ENCODE measurements at places on chromosomes 3 and 15.

DNA sequence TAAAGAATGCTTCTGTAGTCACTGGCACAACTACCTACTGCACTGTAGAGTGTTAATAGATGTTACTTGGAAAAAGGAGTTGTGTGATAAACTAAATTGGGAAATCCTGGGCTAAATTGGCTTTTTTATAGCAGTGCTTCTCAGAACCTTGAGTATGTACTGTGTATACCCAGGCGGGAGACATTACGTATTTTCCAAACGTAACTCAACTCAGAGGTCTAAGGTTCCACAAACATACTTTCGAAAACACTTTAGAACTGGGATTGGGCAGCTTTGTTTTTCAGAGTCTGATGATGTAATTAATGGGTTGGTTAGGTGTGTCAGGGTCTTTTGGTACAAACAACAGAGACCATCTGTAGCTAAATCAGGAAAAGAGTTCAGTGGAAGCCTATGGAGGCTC lies 53.5 kb upstream of the CHST2 start:
- no peak for DNase-seq

- peak; percentile 16 for DNase-seq
Observed at GRCh38 chr3:196694202-196694638, 17.8 kb downstream of the CEP19 start.

GRCh38 chr3:169165196-169166158 lies 498.0 kb downstream of the MECOM start:
- DNase-seq: no peak

GRCh38 chr15:83099290-83099689 lies 8.2 kb upstream of the TM6SF1 start:
- DNase-seq: no peak

DNA sequence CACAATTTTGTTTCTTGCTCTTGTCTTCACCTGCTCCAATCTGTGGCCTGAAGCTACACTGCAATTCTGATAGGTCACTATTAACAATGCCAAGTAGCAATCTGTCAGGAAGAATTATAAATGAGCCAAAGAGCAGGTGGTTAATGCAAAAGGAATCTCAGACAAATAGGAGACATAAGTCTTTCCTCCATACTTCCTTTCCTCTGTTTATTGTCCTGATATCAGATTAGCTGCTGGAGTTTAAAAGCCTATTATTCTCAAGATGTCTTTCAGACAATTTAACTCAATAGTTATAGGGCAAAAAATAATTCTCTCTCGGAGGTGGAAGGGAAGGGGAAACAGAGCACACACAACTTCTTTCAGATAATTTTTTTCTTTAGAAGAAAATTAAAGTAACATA lies 491.6 kb downstream of the MFSD1 start:
- DNase-seq: no peak

- no peak for DNase-seq
Observed at GRCh38 chr3:142154186-142154585, 4.8 kb upstream of the TFDP2 start.

- DNase-seq: no peak
Observed at GRCh38 chr3:44039006-44039405, 202.7 kb upstream of the TOPAZ1 start.

GRCh38 chr3:66898155-66898554 lies 100.0 kb upstream of the KBTBD8 start:
- no peak for DNase-seq

DNA sequence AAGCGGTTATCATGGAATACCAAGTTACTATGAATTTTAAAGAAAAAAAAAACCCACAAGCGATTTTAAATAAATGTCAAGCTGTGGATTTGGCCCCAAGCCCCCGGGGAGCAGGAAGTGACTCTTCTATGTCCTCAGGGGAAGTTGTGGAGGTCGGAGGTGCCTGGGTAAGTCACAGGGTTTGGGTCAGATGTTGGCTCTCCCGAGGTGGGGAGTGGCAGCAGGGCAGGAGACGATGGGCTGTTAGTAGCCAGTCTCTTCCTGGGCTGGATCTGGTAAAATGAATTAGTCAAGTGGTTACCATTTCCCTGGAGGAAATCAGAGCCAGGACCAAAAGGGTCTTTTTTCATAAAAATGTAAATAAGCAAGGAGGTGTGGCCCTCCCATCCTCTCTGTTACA lies 316.7 kb downstream of the TLE3 start:
- no peak for DNase-seq

DNA sequence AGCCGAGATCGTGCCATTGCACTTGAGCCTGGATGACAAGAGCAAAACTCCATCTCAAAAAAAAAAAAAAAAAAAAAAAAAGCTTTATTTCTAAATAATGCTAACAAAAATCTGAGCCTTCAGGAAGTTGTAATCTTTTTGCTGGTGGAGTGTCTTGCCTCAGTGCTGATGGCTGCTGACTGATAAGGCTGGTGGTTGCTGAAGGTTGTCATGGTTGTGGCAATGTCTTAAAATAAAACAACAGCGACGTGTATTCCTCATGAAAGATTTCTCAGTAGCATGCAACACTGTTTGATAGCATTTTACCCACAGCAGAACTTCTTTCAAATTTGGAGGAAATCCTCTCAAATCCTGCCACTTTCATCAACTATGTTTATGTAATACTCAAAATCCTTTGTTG lies 77.4 kb upstream of the PTPRG start:
- DNase-seq: no peak

- DNase-seq: peak; percentile 62
Observed at GRCh38 chr3:72343078-72343477, 505.2 kb downstream of the SHQ1 start.

DNA sequence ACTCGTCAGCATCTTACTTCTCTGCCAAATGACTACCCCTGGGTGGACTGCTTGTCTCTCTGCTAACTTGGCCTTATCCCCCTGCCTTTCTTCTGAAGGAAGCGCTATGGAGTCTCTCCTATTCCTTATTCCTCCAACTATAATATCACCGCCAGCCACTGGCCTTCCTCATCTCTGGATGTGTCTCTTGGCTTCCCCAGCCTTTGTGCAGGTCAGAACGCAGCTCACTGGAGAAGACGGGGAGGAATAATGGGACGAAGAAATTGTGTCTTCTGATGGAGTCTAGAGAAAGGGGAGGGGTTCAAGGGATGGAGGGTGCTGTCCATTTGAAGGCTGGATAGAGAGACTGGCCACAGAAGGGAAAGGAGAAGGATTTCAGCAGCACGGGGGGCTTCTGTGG lies 16.9 kb downstream of the ITGA11 start:
- no peak for DNase-seq

- no peak for DNase-seq
Observed at GRCh38 chr15:49248291-49248690, 78.2 kb downstream of the GALK2 start.

- DNase-seq: no peak
Observed at GRCh38 chr3:72306800-72307341, 521.9 kb upstream of the PROK2 start.

- DNase-seq: no peak
Observed at GRCh38 chr3:49351521-49352011, 6.6 kb downstream of the GPX1 start.

GRCh38 chr3:41462103-41462691 lies 262.9 kb downstream of the CTNNB1 start:
- DNase-seq: no peak

DNA sequence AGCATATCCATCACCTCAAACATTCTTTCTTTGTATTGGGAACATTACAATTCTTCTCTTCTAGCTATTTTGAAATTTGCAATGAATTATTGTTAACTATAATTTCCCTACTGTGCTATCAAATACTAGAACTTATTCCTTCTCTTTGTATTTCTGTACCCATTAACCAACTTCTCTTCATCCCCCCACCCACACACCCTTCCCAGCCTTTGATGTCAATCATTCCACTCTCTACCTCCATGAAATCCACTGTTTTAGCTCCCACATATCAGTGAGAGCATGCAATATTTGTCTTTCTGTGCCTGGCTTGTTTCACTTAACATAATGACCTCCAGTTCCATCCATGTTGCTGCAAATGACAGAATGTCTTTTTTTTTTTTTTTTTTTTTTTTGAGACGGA lies 30.6 kb downstream of the MRAS start:
- DNase-seq: no peak

DNA sequence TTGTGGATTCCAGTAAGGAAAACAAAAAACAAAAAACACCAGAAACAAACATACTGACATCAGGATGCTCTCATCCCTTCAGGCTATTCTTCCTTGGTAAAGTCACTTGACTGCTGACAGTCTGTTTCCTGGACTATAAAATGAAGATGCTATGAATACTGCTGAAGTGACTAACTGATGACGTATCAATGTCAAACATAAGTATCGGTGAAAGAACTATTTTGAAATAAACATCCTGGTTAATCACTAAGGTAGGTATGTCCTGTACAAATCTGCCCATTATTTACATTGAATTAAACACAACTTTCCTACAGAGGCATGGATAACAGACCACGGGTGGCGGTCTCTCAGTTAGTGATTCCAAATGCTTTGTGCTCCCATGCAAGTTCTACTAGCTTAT lies 45.9 kb downstream of the CHAC1 start:
- DNase-seq: no peak

DNA sequence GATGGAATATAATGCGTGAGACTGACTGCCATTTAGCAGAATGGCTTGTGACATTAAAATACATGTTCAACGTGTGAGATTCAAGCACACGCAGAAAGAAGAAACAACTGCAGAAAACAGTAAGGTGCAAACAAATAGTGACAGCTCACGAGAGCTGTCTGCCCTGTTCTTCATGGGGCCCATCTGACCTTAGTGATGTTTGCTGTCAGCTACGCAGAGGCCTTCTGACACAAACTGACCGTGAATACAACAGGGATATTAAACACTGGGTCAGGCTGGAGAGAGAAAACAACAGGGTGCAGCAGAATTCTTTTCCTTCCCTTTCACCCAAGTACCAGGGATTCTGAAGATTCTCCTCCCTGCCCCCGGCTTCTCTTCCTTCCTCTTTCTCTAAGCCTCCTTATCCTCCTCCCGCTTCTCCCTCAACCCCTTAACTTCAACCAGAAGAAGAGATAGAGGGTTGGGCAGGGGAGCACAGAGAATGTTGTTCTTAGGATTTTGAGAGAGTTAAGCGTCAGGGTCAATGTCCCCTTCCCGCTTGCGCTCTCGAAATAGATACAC lies 2.1 kb downstream of the TNFAIP8L3 start:
- DNase-seq: no peak

- DNase-seq: no peak
Observed at GRCh38 chr3:179005706-179006105, 65.9 kb downstream of the ZMAT3 start.

DNA sequence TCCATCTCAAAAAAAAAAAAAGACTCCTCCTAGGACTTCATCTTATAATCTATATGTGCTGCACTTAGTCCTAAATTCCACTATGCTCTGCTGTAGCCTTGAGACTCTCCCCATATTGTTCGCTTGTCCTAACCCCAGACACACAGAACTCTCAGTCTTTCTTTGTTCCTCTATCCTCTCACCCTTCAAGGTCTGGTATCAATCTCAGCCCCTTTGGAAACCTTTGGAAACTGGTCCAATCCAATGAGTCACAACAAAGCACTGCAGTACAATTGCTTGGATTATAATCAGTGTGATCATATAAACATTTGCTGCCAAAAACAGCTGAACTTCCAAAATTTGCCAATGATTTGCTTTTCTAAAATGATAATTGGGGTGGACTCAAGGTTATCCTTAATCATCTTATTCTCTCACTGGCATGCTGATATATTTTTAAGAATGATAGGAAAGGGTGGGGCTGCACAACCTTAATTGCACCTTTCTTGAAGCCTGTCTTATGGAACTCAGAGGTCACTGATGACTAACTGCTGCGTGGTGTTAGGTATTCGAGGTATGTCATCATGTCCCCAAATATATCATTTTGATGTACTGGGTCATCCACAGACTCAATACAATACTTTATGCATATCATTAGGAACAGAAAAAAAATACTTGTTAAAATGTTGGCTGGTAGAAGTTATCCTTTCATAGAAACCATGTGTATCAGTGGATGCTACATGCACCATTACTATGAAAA lies 756.7 kb downstream of the NR2F2 start:
- DNase-seq: no peak

- no peak for DNase-seq
Observed at GRCh38 chr15:98746375-98747155, 98.2 kb downstream of the IGF1R start.

- no peak for DNase-seq
Observed at GRCh38 chr15:33679061-33679460, 289.2 kb upstream of the CHRM5 start.

GRCh38 chr3:44208568-44208967 lies 33.1 kb upstream of the TOPAZ1 start:
- DNase-seq: no peak

GRCh38 chr3:185423178-185423577 lies 60.2 kb downstream of the MAP3K13 start:
- DNase-seq: no peak

GRCh38 chr15:91068436-91068835 lies 31.6 kb upstream of the SV2B start:
- DNase-seq: no peak

DNA sequence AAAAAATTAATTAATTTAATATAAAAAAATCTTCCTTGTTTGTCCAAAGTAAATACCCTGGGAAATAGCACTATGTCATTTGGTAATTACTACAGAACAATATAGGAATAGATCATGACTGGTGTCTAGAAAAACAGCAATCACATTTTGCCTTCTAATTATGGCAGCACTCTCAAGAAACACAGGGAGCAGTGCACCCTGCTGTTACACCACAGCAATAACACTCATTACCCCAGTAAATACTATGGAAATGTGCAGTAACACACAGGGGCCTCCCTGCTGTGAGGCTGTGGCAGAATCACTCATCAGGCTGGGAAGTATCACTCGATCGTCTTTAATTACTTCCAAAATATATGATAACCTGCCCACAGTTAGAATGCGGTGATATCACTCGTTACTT lies 646.0 kb downstream of the TUSC7 start:
- DNase-seq: no peak

DNA sequence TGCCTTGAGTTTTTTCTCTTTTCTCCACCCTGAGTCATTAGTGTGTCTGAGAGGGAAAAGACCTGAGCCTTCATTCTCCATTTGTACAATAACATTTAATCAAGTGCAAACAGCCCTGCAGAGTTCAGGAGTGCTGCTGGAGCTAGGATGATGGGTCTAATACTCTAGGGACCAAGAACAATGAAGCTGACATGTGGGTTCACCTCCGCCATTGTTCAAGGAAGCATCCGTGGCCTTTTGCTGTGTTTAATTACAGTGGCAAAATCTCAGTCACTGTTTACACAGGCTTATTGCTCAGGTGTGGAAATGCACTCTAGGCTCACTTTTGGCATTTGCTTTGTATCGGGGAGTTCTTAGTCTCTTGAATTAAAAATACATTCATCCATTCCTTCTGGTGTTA lies 259.6 kb downstream of the LRTM1 start:
- no peak for DNase-seq

- no peak for DNase-seq
Observed at GRCh38 chr15:22968366-22968765, 11.8 kb downstream of the CYFIP1 start.

- DNase-seq: no peak
Observed at GRCh38 chr3:25633919-25634318, 30.8 kb downstream of the TOP2B start.

DNA sequence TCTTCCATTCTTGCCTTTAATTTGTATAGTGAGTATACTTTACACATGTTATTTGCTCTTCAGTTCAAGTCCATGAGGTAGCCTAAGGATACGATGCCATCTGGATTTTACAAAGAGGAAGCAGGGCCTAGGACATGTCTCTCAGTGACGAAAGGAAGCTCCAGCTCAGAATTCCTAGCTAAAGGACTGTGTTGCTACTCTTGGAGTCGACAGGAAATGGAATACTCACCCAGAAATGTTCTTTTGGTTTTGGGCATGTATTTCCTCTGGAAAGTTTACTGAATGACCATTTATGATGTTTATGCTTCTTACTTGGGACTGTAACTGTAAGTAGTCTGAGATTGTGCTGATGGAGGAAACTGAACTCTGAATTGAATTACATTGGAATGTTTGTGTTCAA lies 12.5 kb downstream of the OXNAD1 start:
- DNase-seq: no peak
